ENCODE measurements at places on chromosomes 16 and 17.

- no peak for DNase-seq
These were observed 37.9 kb downstream of the COTL1 start for GRCh38 chr16:84579936-84580335.

DNA sequence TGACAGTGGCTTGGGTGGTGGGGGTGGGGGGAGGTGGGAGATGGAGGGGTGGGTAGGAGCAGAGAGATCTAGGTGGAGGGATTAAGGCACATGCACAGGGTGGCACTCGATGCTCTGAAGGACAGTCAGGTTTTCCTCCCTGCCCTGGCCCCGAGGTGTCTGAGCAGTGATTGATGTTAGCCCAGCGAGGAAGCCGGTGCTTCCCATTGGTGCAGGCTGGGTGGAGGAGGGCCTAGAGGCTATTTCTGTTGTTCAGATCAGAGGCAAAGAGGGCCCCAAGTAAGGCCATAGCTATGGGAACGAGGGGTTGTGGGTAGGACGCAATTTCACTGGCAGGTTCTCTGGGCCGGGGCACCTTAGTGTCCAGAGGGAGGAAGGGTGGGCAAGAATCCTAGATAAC, 23.1 kb downstream of the CACNA1G start:
- peak; percentile 75 for DNase-seq

GRCh38 chr16:73864868-73865267, 431.7 kb upstream of the PSMD7 start:
- DNase-seq, result no peak

- no peak for DNase-seq
These were observed 15.7 kb downstream of the ASGR2 start for GRCh38 chr17:7098802-7099459.

GRCh38 chr17:53186001-53186400, 636.7 kb upstream of the KIF2B start:
- DNase-seq, result no peak

DNA sequence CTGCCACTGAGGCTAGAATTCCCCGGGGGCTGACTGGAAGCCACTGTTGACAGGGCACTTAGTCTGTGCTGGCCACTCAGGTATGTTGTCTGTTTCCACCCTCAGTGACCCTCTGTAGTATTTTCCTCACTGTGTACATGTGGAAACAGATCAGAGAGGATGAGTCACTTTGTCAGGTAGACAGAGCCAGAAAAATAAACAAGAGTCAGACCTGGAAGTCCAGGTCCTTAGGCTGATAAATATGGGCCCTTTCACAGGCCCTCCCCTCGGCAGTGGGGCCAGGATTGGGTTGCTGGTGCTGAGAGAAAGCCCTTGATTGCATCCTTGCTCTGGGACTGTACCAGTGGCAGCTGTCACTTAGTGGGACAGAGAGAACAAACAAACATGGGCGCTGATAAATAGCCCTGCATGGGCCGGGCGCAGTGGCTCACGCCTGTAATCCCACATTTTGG, 21.3 kb downstream of the PGS1 start:
- DNase-seq, result no peak

GRCh38 chr17:39483506-39483905, 22.2 kb downstream of the CDK12 start:
- DNase-seq, result no peak

DNA sequence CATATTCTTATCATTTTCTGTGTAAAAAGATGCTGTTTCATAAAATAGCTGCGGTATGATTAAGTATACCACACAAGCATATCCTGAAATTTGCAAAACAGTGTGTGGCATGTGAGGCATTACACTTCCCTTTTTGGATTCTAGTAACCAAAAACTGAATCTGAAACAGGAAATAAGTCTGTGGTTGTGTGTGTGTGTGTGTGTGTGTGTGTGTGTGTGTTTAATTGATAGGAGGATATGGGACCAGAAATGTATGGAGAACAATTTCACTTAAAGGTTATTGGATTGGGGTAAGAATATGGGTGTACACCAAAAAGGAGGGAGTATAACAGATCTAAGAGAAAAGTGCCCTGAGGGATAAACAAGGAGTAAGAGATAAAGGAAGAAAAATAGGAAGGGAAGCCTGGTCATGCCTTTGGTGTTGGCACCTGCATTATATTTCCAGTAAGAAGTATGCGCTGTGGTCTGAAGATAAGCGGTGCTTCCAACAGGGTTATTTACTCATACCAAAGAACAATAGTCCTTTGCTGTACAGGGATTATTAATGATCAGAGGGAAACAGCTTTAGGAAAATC, 4.0 kb downstream of the LYRM1 start:
- DNase-seq, result no peak

DNA sequence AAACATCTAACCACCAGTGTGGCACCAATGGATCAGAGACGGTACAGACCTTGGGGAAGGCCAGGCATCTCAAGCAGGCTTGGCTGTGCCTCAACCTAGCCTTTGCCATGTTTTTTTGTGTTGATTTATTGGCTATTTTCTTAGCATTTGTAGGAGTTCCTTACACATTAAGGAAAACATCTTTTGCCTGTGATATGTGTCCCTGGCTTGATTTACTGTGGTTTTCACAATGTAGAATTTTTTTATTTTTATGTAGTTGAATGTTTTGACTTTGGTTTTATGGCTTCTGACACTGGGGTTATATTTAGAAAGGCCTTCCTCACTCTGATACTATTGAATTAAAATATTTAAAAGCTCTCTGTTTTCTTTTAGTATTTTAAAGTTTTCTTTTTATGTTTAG, 132.6 kb downstream of the ZNF423 start:
- no peak for DNase-seq

DNA sequence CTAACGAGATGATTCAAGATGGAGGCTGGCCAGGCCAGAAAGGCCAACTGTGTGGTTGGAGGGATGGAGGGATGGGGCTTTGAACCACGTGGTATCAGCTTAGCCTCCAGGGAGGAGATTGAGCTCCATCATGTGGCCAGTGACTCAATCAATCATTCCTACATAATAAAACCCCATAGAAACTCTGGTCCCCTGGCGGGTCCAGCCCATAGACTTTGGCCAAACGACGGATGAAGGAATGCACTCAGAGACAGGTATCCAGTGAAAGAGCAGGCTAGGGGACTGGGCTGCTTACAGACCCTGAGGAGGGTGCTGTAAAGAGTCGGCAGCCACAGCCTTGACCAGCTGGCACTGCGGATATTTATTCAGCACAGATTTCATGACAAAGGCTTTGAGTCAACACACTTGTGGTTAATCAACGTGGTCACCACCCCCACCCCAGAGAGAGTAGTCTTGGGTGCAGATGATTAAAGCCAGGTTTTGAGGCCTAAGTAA, 308.7 kb upstream of the TNRC6C start:
- peak; percentile 40 for DNase-seq

DNA sequence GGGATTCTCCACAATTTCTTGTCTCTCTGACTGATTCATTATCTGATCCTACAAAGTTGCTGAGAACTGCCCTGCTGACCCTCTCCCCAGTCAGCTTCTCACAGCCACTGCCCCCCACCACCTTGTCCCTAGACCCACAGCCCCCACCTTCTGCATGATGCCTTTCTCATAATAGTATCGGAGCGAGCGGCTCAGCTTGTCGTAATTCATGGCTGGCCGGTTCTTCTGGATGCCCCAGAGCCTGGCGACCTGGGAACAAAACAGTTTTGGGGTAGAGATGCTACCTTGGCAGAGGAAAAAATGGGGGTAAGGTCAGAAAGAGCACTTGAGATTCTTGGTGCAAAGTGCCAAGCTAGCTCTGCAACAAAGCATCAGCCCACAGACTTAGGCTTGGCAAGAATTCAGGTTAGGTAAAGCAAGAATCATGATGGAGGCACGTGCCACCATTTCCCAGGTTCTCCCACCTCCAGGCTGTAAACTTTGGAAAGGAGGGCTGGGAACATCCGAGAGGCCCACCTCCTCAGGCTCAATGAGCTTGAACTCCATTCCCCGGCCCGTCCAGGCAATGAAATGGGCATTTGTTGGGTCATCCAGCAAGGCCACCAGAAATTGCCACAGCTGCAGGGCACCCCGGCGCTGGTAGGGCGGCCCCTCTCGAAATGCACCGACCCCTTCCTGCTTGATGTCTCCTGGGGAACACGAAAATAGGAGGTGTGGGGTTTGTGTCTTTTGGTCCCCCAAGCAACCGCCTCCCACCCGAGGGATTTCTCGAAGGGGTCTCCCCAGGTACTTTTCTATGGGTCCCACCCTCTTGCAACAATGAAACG, 16.9 kb downstream of the ETV4 start:
- DNase-seq, result no peak

- DNase-seq, result no peak
These were observed 22.0 kb upstream of the TAOK1 start for GRCh38 chr17:29368161-29368560.

All from ELF-1 (cell line).